ENCODE measurements at places on chromosomes 6 and 20.

GRCh38 chr6:151690768-151691562 lies 116.5 kb upstream of the ESR1 start:
- DNase-seq, result no peak

GRCh38 chr6:31401403-31401802 lies 2.0 kb upstream of the MICA start:
- no peak for DNase-seq

DNA sequence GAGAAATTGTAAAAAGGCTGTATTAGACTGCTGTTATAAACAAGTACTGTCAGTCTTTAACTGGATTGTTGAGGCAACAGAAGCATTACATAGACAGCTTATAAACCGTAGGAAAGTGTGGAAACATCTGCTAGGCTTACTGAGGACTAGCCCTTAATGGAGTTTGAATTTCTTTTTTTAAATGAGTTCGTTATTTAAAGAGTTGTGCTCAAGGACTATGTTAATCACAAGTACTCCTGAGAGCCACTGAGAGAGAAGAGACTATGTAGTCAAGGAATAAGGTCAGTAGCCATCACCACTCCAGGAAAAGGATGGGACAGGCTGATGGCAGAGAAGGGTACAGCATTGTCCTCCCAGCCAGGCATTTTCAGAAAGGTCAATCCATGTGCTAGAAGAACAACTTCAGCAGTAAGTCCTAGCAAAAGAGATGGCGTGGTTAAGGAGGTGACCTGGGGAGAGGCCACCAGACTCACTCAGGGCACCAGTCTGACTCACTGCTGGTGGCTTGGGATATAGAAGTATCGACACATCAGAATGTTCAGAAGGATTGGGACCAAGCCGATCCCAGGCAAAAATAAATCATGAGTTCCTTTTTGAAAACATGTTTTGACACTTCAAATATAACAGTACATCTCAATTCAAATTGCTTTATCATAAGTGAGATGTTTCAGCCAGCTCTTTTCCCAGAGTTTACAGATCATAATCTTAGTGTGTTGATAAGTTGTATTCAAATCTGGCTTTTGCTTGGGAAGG lies 6.4 kb downstream of the RPS12 start:
- no peak for DNase-seq

GRCh38 chr20:46551522-46552381 lies 1.3 kb upstream of the OCSTAMP start:
- DNase-seq, result no peak

Measured in suprapubic skin (tissue), 4 donors.